ENCODE measurements at places on chromosomes 2 and 18.

DNA sequence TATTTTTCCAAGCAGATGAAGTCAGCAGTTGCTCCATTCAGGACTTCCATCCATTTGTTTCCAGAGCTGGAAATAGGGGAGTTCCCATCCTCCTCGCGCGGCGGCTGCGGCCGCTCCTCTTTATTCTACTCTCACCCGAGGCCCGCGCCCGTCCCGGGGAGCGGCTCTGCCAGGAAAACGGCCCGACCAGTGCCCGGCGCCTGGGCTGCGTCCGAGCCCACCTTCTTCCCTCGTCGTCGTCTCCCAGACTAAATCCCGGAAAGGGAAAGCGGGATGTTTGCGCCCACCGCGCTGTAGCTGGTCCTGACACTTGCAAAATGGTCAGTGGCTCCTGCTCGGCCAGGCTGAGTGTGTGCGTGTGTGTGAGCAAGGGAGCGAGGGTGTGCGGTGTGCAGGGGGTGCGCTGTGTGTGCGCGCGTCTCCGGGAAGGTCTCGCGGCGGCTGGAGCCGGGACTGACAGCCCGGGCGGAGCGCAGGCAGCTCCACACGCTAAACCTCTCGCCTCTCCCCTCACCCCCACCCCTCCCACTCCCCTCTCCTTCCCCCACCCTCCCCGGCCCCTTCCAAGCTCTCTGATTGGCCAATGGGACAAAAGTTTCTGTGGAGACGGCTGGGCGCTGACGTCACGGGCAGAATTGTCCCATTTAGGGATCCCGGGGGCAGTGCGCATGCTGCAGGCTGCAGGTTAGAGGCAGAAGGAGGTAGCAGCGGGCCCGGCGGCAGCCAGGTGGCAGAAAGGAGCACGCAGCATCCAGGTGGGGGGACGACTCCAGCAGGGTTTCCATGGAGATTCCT, at the start of gene NOL4:
Gene NOL4 (minus strand): TSS at position 491 of the 795 bp plus-strand sequence. CDS start 1,660 bp downstream, outside the sequence.
- no peak for DNase-seq

GRCh38 chr2:43566461-43566729, 29.4 kb downstream of the THADA start:
- DNase-seq = no peak

- DNase-seq = no peak
These were observed 194.0 kb downstream of the CAMKMT start for GRCh38 chr2:44555700-44556099.

DNA sequence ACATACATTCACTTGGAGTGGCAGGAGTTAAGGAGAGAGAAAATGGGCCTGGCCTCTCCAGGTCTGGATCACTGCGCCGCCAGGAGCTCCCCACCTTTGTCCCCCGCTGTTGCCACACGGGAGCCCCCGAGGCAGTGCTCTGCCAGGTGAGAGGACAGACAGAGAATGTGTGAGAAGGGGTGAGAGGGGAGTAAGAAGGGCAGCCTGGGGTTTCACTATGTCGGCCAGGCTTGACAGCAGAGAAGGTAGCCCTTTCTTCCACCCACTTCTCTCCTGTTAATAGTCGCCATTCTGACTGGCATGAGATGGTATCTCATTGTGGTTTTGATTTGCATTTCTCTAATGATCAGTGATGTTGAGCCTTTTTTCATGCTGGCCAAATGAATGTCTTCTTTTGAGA, 26.2 kb upstream of the ARHGEF4 start:
- no peak for DNase-seq

- no peak for DNase-seq
These were observed 49.7 kb downstream of the APOB start for GRCh38 chr2:20994130-20994529.

DNA sequence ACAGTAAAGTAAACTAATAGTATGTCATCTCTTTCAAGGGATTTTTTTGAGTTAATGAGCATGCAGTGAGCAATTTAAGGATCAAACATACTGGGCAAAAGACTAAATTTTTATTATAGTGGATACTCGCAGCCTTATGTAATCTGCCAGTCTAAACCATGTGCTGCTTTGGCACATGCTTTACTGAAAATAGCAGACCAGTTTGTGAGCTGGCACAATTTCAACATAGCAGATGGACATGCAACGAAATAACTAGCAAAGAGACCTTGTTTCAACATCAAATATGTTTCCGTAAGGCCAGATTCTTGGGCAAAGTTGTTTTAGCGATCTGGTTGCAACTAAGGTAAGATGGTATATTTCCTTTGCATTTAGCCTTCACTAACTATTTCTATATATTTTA, 807.3 kb downstream of the NR4A2 start:
- DNase-seq = no peak

DNA sequence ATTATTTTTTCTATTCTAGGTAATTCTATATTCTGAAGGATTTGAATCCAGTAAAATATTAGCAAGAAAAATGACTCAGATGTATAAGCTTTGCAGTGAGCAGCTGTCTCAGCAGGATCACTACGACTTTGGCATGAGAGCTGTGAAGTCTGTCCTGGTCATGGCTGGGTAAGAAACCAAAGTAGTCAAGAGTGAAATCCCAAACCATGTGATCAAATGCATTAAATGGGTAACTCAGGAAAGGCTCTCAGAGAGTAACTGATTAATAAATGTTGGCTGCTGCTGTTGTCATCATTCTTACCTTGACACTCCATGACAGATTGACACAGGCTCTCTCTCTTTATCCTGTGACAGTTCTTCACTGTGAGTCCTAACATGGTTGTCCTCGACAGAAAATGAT, 124.1 kb downstream of the DNAH6 start:
- no peak for DNase-seq

DNA sequence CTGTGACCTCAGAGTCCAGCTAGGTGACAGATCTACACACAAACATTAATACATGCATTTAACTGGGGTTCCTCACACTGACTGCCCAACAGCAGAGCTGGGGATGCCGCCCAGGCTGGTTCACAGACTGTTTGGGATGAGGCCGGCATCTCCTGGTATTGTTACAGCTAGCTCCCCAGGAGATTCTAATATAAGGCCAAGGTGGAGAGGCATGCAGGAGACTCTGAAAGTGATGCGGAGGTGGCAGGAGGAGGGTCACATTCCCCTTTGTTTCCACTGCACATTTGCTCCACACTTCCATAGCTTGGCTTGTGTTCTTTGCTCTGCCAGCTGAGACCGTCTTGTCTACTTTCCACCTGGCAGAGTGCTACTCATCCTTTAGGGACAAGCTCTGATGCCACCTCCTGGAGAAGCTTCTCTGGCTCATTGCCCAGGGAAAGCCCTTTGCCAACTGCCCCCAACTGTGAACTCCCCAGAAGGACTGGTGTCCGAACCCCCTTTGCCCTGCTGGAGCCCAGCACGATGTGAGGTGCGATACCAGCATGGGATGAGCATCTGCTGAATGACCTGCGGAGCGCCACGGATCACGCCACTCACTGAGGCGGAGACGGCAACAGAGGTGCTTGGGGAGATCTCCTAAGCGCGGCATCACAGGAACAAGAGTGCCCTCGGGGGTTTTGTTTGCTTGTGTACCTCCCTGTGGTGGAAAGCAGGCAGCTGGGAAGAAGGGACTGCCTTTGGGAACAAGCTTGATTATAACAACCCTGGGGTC, 88.8 kb downstream of the UXS1 start:
- no peak for DNase-seq

GRCh38 chr2:239171643-239172042, 229.2 kb downstream of the HDAC4 start:
- no peak for DNase-seq

GRCh38 chr2:119123389-119123788, 35.2 kb downstream of the C1QL2 start:
- DNase-seq = no peak

DNA sequence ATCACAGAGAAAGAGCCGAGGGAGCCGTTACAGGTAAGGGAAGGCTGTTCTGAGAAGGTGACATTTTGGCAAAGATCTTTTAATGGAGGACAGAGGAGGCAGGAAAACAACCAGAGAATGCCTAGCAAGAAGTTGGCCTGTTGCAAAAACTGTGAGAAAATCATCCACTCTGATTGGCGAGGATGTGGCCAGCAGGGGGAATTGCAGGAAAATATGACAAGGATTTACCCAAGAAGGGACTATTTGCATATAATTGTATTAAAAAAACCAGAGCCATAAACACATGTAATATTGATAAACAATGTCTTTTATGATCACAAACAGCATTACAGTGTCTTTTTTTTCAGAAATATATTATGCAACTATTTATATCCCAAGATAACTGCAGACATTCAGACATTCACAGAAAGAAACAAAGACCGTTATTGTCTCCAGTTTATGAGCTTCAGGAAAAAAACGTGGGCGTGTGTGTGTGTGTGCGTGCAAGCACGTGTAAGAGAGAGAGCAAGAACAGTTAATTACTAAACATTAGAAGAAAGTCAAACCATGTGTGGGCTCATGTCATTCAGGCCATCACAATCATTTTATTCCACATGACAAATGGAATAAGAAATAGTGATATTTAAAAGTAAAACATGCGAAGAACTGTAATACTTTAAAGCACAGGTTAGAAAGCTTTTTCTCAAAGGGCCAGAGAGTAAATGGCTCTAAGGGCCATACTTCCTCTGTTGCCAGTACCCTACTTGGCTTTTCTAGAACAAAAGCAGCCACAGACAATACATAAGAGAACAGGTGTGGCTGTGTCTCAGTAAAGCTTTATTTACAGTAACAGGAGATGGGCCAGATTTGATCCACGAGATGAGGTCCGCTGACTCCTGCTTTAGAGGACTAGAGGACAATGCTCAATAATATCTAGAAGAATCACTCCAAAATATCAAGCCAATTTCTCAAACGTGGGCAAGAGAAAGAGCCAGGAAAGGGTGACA, 324.1 kb downstream of the DLGAP1 start:
- DNase-seq = no peak

GRCh38 chr2:239308661-239309397, 92.0 kb downstream of the HDAC4 start:
- no peak for DNase-seq

GRCh38 chr18:62611453-62612288, 88.8 kb downstream of the ZCCHC2 start:
- no peak for DNase-seq

DNA sequence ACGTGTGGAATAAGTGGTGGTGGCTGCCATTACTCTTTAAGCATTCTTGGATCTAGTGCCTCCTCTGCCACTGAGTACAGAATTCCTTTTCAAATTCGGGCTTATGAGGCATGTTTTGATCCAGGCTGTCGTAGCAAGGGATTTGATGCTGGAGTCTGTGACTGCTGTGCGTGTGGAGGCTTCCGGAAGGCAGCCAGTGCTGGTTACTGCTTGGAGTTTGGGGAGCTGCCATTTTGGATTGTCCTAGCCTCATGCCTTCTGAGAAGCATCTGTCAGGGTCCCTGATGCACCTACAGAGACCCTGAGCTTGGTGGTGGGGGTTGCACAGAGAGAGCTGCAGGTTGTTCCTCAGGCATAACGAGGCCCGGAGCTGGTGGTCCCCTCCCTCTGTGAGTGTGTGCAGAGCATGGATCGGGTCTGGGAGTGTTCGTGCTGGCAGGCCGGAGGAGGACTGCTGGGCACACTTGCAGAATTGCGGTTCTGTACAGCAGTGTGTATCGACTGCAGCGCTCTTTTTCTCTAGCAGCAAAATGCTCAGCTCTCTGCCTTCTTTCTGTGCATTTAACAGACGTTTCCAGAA, 7.7 kb downstream of the HPCAL1 start:
- DNase-seq = no peak

GRCh38 chr2:107361751-107362381, 464.8 kb upstream of the RGPD4 start:
- no peak for DNase-seq

DNA sequence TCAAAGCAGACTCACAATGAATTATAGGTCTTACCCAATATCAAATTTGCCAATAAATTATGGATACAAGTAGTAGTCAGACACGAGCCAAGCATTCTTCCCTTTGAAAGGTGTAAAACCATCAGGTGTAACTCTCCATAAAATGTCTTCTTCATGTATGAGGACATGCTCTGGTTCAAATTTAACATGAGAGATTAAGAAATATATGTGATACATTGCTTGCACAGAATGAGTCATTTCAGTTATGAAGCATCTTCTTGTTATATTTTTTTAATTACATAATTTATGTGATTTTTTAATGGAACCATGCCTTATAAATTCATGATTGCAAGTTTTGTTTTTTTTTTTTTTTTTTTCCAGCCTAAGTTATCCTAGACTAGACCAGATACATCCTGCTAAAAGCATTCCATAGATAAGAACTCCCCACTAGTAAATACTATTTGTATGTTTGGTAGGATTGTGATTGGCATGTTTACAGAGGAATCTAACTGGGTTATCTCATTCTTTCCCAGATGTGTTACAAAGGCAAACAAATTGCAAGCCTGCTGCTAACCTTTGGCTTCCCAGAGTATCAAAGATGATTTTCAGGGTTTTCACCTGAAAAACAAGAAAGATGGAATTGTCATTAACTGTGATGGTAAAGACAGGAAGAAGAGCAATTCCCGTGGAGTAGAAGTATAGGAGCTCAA, 621.9 kb downstream of the XIRP2 start:
- no peak for DNase-seq

DNA sequence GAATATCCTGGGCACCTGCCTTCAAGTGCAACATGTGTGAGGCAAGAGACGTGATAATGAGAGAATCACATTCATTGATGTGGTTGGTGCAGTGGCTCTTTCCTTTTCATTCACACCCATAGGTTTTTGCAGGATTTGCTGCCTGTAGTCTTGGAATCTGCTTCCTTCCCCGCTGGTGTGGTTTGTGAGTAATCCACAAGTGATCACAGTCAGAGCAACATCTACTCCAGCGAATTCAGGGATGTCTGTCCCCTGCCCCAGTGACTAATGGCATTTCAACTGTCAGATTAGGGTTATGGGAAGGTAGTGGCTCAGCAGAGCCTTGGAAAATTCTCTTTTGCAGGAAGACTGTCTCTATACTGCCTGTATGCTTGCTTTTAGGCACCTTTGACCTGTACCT, 225.5 kb upstream of the RBMS1 start:
- DNase-seq = no peak

GRCh38 chr2:238167761-238168160, 9.0 kb downstream of the ERFE start:
- DNase-seq = no peak

DNA sequence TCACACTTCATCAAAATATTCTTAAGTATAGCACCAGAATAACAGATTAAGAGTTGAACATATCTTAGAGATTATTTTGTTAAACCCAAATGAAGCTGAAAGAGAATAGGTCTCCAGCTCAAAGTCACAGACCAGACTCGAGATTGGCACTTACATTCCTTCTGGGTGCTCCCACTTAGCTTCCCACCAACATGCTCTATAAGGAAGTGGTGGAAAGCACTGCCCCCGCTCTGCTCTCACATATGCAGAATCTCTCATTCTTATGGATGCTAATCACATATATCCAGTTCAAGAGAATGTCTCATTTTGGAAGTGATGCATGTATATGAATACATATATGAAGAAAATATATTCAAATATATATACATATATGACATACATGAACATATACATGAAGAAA, 71.5 kb upstream of the CD226 start:
- no peak for DNase-seq

- DNase-seq = no peak
These were observed 178.8 kb downstream of the TMEM163 start for GRCh38 chr2:134539981-134540380.

DNA sequence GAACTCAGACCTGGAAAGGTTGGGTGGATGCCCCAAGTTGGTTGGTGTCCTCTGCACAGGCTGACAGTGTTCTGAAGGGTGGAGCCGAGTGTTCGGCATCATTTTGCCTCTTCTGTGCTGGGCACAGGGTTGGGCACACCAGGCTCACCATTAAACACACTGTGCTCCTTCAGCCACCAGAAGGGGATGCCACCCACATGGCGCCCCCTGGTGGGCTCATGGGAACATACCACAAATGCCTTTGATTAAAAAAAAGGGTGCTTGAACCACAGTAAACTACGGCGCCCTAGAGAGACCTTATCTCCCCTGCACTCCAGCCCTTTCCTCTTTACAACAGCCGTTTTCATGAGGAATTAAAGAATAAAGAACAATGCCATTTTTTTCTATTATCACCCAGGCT, 89.4 kb downstream of the CELF4 start:
- peak; percentile 35 for DNase-seq
